ENCODE measurements at places on chromosomes 12 and 14.

GRCh38 chr12:42145197-42145549 lies 499 bp upstream of the GXYLT1 start:
- DNase-seq = no peak

- DNase-seq = no peak
These were observed 310.7 kb downstream of the PRKD1 start for GRCh38 chr14:29616922-29617321.

DNA sequence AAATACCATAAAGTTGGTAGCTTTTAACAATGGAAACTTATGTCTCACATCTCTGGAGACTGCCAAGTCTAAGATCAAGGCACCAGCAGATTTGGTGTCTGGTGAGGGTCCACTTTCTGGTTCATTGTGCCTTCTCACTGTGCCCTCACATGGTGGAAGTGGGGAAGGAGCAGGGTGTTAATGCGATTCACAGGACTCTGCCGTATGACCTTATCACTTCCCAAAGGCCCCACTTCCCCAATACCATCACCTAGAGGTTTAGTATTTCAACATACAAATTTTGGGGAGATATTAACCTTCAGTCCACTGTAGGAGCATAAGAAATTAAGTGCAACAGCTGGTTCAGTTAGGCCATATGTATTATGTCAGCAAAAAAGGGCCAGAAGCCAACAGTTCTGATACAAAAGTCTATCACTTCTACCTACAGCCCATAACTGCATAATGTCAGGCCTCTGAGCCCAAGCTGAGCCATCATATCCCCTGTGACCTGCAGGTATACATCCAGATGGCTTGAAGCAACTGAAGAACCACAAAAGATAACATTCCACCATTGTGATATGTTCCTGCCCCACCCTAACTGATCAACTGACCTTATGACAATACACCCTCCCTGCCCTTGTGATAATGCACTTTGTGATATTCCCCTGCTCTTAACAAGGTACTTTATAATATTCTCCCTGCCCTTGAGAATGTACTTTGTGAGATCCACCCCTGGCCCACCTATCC lies 24.7 kb downstream of the DDHD1 start:
- no peak for DNase-seq

- no peak for DNase-seq
These were observed 17.1 kb downstream of the GSC start for GRCh38 chr14:94752591-94753436.

DNA sequence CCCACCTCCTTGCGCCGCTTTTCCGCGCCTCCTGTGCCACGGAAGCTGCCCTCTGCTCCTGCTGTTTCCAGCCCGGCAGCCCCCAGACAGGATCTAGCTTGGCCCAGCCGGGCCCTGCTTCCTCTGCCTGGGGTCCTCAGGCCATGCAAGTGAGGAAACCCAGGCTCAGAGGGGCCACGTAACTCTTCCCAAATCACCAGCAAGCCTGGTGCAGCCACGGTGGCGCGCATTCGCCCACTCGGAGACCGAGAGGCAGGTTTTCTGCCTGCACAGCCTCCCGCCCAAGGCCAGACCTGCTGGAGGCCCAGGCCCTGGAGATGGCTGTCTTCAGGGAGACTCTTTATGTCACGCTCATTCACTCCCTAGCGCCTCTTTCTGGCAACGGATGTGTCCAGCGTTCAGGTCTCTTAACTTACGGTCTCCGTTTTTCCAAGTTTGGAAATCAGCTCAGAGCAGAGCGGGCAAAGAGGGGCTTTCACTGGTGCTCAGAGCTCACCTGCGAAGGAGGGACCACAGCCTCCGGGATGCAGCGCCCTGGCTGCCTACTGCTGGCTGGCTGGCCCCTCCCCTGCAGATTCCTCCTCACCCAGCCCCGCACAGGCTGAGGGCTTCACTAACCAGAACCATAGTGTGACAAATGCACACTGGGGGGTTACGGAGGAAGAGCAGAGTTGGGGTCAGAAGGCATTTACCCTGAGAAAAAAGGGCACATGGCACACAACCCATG lies 20.6 kb upstream of the CEP170B start:
- DNase-seq = no peak

DNA sequence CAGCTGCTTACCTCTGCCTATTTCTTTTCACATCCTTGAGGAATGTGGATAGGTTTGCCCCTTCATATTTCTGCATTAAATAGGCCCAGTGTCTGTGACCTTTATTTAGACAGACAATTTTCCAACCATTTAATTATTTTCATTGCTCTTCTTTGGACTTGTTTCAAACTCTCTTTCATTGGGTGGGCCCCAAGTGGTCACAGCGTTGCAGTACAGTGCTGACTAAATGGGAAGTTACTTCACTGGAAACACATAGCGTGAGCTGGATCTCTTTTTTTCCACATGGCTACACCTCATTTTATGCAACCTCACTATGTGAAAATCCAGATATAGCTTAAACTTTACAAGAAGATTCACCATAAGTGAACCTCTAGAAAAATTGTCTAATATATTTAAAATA lies 438.9 kb downstream of the ADAMTS20 start:
- no peak for DNase-seq

GRCh38 chr12:9143929-9144729 lies 28.4 kb upstream of the A2M start:
- no peak for DNase-seq

DNA sequence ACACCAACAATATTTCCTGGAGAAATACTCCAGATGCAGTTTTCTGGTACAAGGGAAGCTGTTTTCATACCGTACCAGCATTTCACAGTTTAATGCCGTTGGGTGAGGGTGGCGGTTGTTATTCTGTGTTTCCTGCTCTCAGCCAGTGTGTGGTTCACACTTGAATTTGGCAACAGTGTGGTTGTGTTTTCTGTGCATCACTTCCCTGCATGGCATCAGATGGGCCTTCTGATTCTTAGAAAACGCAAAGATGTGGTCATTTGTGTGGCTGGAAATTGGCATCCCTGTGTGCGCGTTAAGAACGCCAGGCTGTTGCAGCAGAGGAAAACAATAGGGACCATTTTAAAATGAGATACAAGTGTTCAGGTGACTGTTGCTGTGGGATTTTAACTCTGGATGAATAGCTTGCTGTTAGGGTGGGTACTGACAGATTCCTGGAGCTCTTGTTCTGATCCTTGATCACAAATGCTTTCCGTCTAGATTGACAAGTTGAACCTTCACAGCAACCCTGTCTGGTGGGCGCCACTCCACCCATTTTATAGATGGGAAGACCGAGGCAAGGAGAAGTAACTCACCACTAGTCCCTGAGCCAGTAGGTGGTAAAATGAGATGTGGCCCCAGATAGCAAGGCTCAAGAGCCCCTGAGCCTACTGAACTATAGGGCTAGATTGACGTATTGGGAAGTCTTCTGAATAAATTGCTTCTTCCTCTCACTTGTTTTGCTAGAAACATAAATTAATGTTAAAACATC lies 231.2 kb downstream of the CHST11 start:
- DNase-seq = no peak

GRCh38 chr14:55767286-55767685 lies 187.3 kb downstream of the KTN1 start:
- DNase-seq = no peak

- no peak for DNase-seq
These were observed 401.7 kb downstream of the TRHDE start for GRCh38 chr12:72673853-72674252.

GRCh38 chr12:11856971-11857370 lies 207.5 kb downstream of the ETV6 start:
- no peak for DNase-seq

DNA sequence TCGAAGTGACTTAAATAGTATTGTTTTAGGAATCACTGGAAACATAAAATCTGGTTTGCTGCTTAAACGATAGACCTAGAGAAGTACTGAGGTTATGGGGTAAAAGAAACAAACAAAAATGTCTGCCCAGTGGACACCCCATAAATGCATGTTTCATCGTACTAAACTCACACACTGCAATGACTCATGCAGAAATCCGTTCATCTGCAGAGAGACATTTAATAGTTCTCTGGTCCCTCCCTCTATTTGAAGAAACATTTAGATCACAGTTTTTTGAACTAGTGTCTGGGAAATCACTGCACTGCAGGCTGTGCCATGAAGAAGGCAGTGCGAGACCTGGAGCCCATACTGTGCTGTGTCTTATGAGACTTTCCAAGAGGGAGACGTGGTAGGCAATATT lies 25.5 kb downstream of the SLC17A8 start:
- DNase-seq = no peak

DNA sequence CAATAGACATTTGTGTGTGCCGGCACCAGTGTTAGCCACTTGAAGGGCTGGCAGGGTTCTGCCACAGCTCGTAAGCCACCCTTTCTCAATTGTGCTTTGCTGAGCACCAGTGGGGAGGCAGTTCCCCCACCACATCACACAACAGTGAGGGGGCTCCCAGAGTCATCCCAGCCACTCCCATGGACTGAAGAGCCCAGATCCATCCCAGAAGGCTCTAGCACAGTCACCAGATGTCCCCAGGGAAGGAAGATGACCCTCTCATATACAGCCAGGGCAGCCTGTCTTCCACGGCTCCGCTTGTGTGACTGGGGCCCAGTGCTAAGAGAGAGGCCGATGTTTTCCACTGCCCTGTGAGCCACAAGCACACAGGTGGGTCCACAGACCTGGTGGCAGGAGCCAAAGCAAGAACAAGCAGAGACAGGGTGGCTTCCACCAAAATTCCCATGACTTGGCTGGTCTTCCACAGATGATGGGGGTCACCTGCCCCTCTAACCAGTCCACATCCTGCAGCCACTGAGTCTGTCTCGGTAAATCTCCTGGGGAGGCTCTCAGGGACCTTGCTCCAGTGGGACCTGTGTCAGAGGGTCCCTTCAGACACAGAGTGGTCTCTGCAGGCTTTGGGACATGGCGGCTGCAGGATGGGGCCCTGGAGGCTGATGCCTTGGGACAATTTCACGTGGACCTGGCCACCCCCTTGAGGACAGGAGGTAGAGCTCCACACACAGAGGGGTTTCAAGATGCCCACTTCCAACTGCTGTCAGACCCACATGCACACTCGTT lies 71.9 kb upstream of the DDX11 start:
- no peak for DNase-seq

DNA sequence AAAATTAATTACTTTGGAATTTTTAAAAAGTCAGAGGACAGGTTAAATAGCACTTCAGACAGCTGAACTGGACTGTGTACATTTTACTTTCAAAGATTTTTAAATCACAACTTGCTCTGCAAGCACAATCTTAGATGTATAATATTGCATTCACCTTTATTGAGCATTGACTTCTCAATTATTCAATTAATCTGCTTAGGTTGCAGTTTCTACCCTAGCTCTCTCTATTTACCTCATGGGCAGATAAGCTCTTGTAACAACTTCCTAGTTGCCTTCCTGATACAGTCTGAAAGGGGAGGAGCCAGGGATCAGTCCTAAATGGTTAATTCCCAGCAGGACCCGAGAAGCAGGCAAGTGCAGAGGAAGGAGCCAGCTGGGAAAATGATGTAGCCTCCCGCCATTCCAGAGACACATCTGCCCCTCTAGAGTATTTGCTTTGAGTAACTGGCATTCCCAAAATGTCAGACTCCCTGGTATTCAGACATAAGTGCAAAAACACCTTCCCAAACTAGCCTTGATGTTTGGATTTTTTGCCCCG lies 302.8 kb downstream of the GALC start:
- no peak for DNase-seq

DNA sequence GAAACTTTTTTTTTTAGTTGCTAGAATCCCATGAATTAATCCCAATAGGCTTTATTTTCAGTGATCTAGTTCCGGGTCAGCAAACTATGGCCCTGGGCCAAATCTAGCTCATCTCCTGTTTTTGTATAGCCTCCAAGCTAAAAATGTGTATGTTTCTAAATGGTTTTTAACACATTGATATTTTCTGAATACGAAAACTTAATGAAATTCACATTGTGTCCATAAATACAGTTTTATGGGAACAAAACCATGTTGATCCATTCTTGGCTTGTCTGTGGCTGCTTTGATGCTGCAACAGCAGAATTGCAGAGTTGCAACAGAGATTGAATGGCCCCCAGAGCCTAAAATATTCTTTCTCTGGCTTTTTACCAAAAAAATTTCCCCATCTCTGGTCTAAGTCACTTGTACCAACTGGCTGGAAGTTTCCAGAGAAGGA lies 47.5 kb downstream of the ZNF664 start:
- DNase-seq = no peak

- no peak for DNase-seq
These were observed 568.7 kb downstream of the MED13L start for GRCh38 chr12:115708801-115709200.

DNA sequence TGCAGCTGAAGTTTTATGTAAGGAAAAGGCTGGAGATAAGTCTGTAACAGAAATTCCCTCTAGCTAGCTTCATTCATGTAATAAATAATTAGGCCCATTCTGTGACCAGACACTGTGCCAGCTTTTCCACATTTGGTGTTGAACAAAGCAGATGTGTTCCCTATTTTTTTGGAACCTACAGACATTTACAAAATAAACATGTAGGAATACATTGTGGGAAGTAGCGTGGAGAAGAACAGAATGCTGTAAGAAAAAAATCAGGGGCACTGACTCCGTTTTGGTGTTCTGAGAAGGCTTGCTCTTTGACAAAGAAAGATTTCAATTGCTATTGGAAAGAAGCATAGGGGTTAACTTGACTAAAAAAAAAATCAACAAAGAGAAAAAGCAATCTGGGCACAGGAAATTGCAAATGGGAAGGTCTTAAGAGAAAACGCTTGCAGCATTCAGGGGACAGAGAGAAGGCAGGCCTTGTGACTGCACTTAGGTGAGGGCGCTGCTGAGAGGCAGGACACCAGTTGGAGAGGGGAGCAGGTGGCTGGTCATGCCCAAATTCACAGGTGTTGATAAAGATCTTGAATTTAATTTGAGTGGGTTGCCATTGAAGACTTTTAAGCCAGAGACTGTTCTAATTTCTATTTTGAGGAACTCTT lies 4.0 kb downstream of the FAR2 start:
- DNase-seq = no peak

DNA sequence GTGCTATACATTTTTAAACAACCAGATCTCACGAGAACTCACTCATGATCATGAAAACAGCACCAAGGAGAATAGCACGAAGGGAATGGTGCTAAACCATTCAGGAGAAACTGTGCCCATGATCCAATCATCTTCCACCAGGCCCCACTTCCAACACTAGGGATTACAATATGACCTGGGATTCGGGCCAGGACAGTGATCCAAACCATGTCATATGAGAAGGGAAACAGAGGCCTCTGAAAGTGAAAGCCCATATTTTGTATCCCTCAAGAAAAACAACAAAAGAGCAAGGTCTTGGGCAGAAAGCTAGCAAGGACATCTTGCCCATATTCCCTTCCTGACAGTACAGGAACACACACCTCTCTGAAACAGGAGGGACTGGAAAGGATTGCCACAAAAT lies 163.9 kb upstream of the VASH1 start:
- DNase-seq = no peak

DNA sequence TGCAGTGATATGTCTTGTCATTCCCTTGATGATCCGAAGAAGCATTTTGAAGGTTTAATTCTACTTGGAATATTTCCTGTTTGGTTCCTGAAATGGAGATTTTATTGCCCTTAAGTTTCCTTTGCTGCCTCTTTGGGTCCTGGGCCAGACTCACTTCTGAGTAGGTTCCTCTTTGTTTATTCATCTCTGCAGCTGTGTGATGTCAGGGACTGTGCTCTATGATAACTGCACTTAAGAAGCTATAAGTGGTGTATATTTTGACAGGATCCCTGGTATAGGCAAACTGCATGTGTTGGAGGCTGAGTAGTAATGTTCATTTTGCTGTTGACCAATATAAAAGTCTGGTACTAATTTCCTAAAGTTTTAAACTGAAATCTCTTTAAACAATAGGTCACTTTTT lies at the start of gene KLRC4:
TSS of gene KLRC4 (minus strand) at position 366 of the 400 bp plus-strand sequence. CDS start at position 184, 182 bp downstream.
- no peak for DNase-seq

GRCh38 chr12:40207551-40207950 lies 17.2 kb upstream of the LRRK2 start:
- no peak for DNase-seq

GRCh38 chr14:50109342-50109741 lies 7.0 kb downstream of the VCPKMT start:
- DNase-seq = no peak
